ENCODE measurements at places on chromosomes 5 and 9. TPM values are rescaled to one million over a fixed set of nuclear protein-coding genes. Genes with fewer than 3 reads are reported as not detected.

Gene GRIN1
- 0.17 TPM for total RNA-seq

DNA sequence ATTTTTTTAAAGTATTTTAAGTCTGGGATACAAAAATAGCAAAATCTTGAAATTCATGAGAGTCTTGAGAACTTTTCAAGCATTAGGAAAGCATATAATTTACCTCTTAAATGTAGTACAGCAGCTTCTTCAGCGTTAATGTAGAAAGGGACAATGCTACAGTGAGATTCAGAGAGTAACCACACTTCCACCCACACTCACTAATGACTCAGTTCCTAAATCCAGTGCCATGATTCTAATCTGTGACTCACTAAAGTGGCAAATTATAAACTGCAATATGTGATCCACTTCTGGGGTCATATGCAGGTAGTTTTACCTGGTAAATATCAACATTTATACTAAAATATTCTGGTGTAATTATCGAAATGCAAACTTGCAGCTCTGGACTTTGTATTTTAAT, 434.5 kb upstream of the TUSC1 start:
- H3K36me3 ChIP-seq, result no peaks in the 10 kb centered on the region
- H3K27me3 ChIP-seq, result no peaks in the 10 kb centered on the region
- no peaks in the 10 kb centered on the region for H3K4me1 ChIP-seq
- H3K27ac ChIP-seq, result no peak overlapping the region

- H3K4me3 ChIP-seq, result no peak overlapping the region
- peak; percentile 62 for DNase-seq
- H3K27ac ChIP-seq, result no peak overlapping the region
- peaks cover 15% of the 10 kb centered on the region for H3K36me3 ChIP-seq
Observed at GRCh38 chr5:135332519-135333150, 66.4 kb downstream of the MACROH2A1 start.

- no peaks in the 10 kb centered on the region for H3K27me3 ChIP-seq
- no peaks in the 10 kb centered on the region for H3K4me1 ChIP-seq
- H3K4me3 ChIP-seq, result no peak overlapping the region
- H3K36me3 ChIP-seq, result no peaks in the 10 kb centered on the region
Observed at GRCh38 chr5:103829585-103829984, 267.0 kb upstream of the NUDT12 start.

- no peaks in the 10 kb centered on the region for H3K36me3 ChIP-seq
- peak overlapping the region; percentile 2 for H3K4me3 ChIP-seq
- H3K27me3 ChIP-seq, result no peaks in the 10 kb centered on the region
- peak; percentile 98 for DNase-seq
Observed at GRCh38 chr9:128094166-128094949, 26.3 kb downstream of the SLC25A25 start.

Gene OLFM1
- 278 TPM for total RNA-seq

Gene MELK
- total RNA-seq, result 80.9 TPM

Data from A673 (cell line).